ENCODE measurements at places on chromosomes 7 and 10.

DNA sequence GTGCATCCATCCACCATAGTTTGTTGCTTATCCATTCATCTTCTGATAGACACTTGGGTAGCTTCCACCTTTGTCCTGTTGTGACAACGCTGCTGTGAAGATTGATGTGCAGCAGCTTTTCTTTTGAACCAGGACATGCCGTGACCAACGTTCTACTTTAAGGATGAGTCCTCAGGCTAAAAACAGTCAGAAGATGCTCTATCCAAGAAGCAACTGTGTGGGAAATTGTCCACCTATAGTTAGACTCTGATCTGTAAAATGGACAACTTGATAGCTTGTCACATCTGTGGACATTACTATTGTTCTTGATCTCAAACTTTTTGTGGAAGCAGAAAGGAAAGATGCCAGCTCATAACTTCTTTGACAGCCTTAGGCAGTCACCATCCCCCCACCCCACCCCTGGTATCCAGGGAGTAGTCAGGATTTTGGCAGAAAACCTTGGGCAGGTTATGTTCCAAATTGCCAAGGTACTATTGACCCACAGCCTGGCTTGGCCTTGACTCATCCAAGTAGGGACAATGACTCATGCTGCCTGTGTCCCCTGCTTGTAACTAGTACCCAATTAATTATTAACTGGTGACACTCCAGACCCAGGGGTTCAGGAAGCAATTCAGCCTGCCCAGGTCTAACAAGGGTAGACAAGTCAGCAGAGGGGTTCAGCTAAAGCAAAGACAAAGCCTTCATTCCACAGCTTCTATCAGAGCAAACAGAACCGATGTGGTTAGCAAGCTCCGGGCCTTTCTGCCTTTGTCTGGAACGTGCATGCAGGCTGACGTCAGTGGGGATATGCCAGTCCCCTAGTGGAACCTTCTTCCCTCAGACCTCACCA lies 99.6 kb upstream of the ANLN start:
- no peak for DNase-seq

DNA sequence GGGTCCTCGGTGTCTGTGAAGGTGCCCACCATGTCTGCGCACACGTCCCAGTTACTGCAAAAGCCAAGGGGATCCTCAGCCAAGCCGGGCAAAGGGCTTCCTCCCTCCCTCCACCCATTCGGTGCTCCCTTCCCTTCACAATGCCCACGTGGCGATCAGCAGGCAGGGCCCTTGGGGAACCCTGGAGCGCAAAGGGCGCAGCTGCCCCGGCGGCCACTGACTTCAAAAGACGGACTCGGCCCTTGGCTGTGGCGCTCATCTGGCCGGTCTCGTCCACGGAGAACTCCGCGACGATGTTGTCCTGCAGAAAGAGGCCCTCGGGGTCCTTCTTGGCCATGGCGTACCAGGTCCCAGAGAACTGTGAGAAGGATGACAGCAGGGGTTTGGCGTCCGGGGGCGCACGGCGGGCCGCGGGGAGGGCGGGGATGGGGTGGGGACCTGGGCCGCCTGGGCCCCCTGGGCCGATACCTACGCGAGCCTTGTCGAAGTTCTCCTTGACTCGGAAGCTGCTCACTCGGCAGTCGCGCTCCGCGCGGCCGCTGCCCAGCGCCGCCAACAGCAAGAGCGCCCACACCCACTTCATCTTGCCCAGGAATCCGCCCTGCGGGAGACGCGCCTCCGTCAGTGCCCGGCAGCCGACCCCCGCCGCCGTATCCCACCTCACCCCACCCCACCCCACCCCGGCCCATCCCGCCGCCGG lies 439 bp downstream of the RBP4 start:
- no peak for DNase-seq

GRCh38 chr10:10977978-10978377 lies 39.7 kb upstream of the CELF2 start:
- DNase-seq: no peak

GRCh38 chr7:95609277-95609971 lies 13.1 kb upstream of the PDK4 start:
- DNase-seq: no peak

- DNase-seq: no peak
Measured at GRCh38 chr10:6649903-6650302, 69.8 kb upstream of the PRKCQ start.

DNA sequence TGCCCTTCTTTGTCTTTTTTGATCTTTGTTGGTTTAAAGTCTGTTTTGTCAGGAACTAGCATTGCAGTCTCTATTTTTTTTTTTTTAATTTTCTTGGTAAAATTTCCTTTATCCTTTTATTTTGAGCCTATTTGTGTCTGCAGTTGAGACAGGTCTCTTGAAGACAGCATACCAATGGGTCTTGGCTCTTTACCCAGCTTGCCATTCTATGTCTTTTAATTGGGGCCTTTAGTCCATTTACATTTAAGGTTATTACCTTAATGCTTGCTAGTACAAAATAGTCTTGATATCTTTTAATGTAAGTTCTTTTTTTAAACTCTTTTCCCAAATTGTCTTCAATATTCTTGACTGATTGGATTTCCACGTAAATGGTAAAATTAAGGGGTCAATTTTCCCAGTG lies 398.3 kb upstream of the CHRM2 start:
- no peak for DNase-seq

GRCh38 chr7:110507832-110508231 lies 583.1 kb upstream of the LRRN3 start:
- no peak for DNase-seq

- peak; percentile 11 for DNase-seq
Measured at GRCh38 chr7:114085592-114086501, 167.0 kb upstream of the PPP1R3A start.

DNA sequence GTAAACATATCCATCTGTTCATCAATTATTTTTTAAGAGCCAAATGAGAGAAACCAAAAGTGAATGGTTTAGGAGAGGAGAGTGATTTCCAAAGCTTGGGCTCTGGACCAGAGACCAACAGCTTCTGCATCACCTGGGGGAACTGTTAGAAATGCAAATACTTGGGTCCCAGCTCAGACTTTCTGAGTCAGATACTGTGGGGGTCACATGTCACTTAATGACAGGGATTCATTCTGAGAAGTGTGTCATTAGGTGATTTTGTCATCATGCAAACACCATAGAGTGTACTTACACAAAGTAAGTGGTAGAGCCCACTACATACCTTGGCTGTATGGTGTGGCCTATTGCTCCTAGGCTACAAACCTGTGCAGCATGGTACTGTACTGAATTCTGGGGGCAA lies 128.5 kb upstream of the PRR15 start:
- DNase-seq: no peak

GRCh38 chr10:13000431-13000830 lies 1.1 kb downstream of the CCDC3 start:
- DNase-seq: no peak

GRCh38 chr10:105706281-105707026 lies 1065.4 kb downstream of the SORCS3 start:
- DNase-seq: no peak

DNA sequence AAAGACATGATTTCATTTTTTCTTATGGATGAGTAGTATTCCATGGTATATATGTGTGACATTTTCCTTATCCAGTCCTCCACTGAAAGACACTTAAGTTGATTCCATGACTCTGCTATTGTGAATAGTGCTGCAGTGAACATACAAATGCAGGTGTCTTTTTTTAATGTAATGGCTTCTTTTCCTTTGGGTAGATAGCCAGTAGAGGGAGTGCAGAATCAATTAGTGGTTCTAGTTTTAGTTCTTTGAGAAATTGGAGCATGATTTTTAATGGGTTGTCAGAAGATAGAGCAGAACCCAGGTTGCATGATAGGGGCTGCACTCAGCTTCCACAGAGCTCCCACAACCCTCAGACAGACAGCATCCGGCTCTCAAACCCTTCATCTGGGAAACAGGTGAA lies 152.9 kb upstream of the PLXDC2 start:
- no peak for DNase-seq

Data from activated naive CD8-positive, alpha-beta T cell treated with anti-CD3 and anti-CD28 coated beads, Interleukin-2, amount 50 U/mL, for 24 hours (primary cell).